Activated naive CD4-positive, alpha-beta T cell treated with anti-CD3 and anti-CD28 coated beads, Interleukin-2, amount 50 U/mL, for 72 hours (primary cell): ENCODE measurements at places on chromosomes 13 and 19. TPM values are rescaled to one million over a fixed set of nuclear protein-coding genes. Genes with fewer than 3 reads are reported as not detected.

The ALG5 gene
- total RNA-seq, result 18.6 TPM

The PSG2 gene
- total RNA-seq, result not detected

The CADM4 gene
- total RNA-seq, result 0.58 TPM

The GPR183 gene
- 55.0 TPM for total RNA-seq

The TINCR gene
- 0.82 TPM for total RNA-seq

The ATP7B gene
- 0.96 TPM for total RNA-seq

The TUBA3C gene
- not detected for total RNA-seq

The LCP1 gene
- total RNA-seq, result 1,053 TPM

- no peak for DNase-seq
Observed at GRCh38 chr19:55460670-55461258, 678 bp downstream of the ISOC2 start.

DNA sequence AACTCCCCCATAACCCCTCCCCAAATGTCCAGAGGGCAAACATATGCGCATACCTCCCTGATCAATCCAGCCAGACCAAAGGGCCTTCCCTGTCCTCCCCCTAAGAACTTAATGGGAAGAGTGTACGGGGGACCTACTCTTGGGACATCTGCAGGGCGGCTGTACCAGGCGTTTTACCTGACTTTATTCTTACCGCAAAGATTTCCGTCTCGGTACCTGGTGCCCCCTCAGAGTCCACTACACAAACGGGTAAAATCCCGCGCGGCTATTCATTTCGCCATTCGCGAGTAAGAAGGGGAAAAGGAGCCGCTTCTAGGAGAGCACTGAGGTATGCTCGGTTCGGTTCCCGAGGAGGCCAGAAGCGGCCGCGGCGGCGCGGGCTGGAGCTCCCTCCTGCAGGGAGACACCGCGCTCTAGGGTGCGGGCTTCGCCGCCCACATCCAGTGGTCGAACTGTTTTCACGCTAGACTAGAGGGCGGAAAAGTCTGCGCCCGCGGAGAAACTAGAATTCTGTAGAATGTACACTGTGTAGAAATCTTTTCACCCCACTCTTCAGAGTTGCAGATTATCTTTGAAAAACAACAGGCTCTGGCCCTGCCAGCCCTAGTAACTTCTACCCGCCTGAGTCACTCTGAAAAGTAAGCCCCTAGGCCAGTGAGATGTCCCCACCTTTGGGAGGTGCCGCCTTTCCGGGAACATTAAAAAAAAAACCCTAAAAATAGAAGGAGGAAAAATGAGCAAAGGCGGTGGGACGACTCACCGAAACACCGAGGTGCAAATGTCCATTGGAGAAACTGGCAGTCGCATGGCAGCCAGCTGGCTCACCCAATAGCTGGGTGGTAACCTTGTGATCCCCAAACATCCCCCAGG lies 3.8 kb upstream of the TSHZ3 start:
- DNase-seq, result no peak

DNA sequence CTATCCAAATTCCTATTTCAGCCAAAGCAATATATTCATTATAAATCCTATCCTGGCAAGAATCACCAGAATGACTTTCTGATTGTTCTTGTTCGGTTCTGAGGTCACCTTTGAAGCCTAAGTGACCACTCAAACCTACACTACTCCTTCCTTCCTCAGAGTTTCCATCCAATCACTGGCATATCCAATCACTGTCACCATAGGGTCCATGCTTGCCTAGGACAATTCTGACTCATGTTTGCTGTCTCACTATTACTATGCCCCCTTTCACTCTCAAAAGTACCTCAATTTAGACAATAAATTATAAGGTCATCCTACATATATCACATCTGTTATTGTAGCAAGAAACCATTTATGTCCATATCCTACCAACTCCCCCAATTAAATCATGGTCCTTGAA lies 58.9 kb downstream of the UBL3 start:
- DNase-seq, result no peak

DNA sequence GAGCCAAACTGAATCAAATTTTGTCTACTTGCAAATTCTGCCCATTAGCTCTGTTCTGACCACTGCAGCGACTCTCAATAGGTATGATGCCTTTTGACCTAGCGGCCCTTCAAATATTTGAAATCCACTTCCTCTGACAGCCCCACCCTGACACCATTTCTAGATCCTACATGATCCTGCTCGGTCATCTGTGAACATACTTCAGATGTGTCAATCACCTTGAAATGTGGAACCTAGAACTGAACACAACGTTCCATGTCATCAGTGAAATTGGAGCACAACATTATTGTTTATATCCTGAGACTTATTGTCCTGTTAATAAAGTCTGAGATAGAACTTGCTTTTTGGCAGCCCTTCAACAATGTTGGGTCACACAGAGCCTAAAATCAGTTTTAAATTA lies 98.2 kb downstream of the UBL3 start:
- DNase-seq, result no peak

DNA sequence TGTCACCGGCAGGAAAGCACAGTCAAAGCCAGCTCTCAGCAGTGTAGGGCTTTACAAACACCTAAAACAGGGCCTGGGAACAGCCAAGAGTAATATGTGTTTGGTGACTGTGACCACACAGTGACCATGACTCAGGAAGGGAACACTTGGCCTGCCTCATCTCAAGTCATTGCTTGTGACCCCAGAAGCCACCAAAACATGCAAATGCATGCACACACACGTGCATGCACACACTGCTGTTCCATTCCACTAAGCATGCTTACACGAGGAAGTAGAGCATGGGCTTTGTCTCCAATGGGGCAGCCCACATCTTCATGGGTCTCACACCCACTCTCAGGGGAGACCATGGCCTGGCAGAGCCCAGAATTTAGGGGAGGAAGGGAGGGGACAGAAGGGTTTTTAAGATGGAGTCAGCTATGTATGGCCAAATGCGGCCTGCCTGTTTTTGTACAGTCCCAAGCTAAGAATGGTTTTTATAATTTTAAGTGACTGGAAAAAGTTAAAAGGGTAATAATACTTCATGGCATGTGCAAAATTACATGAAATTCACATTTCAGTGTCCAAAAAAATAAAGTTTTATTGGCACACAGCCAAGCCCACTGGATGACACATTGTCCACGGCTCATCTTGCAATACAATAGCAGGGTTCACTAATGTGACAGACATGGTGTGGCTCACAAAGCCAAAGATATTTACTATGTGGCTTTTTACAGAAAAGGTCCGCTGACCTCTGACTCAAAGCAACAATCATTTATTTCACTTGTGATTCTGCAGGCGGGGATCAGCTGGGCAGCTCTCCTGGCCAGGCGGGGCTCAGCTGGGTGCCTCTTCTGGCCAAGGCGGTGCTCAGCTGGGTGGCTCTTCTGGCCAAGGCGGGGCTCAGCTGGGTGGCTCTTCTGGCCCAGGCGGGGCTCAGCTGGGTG lies 17.3 kb downstream of the ZFR2 start:
- no peak for DNase-seq

- peak; percentile 99 for DNase-seq
Observed at GRCh38 chr19:49640113-49640898, at the start of gene RRAS. TSS of gene RRAS (minus strand) at chr19:49640143. CDS start at chr19:49640098, 45 bp downstream.

DNA sequence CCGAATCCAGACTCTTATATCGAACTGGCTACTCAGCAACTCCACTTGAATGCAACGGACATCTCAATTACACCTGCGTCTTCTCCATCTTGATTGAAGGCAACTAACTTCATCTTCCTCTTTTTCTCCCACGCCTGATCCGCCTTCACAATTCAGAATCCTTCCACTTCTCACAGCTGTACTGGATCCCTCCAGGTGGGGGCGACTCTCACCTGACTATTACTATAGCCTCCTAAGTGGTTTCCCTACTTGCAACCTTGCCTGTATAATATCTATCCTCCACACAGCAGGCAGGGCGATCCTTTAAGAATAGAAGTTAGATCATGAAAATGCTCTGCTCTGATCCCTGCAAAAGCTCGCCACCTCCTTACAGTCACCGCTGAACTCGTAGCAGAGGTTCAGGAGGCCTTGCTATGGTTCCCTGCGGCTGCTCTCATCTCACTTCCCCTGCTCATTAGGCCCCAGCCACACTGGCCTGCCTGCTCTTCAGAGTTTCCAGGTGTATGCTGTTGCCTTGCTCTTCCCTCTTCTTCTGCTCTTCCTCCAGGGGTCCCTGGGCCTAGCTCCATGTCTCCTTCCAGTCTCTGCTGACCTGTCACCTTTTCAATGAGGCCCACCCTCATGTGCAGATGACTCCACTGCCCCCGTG lies 31.9 kb downstream of the RFXAP start:
- DNase-seq, result no peak

DNA sequence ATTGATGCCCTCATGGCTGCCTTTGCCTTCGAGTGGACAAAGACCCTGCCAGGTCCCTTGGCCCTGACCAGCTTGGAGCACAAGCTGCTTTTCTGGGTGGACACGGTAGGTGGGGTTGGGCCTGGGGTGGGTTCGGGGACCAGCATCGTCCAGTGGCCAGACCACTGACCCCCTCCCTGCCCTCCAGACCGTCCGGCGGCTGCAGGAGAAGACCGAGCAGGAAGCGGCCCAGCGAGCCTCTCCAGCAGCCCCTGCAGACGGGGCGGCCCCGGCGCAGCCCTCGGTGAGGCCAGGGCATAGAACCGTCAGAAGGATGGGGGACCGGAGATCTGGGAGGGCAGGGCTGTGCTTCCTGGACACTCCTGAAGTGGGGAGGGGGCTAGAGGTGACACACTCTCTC lies 10.6 kb downstream of the CAMSAP3 start:
- no peak for DNase-seq

DNA sequence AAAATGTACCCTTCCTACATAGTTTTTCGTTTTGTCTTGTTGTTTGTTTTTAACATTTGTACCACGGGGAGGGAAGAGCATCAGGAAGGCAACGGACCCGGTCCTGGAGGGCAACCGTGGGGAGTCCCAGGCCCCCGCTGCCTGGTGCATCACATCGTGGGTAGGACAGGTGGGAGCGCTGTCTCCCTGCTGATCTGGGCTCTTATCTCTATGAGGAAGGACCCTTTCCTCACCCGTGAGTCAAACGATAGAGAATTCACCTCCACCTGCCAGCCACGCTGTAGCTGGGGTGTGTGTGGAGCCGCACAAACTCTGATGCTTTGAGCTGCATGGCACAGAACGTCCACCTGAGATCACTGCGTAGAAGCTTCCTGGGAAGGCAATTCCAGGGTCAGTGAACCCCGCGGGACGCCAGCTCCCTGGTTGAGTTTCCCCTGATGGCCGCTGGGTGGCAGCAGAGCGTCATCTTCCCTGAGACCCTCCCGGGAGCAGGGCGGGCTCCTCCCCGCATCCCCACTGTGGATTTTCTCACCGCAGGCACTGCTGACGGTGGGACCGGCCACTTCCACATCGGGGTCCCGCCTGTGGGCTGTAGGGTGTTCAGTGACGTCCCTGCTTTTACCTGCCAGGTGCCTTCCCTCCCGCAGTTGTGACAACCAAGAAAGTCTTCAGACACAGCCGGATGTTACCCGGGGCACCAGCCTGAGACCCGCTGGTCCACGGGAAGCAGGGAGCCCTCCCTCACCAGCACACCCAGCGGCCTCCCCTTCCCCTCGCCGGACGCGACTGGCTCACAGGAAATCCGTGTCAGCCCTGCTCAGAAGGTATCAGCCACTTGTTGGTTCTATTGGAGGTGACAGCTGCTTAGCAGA lies 54.7 kb downstream of the ZNF787 start:
- DNase-seq, result peak; percentile 67

DNA sequence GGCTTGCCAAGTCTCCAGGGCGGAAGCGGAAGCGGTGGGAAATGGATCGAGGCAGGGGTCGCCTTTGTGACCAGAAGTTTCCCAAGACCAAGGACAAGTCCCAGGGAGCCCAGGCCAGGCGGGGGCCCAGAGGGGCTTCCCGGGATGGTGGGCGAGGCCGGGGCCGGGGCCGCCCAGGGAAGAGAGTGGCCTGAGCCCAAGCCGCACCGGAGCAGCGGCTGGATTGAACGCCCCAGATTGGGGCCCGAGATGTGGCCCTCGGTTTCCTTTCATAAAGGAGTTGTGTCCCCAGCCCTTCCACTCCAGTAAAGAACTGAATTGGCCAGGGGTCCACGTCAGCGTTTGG lies 548 bp upstream of the P2RY11 start:
- no peak for DNase-seq

DNA sequence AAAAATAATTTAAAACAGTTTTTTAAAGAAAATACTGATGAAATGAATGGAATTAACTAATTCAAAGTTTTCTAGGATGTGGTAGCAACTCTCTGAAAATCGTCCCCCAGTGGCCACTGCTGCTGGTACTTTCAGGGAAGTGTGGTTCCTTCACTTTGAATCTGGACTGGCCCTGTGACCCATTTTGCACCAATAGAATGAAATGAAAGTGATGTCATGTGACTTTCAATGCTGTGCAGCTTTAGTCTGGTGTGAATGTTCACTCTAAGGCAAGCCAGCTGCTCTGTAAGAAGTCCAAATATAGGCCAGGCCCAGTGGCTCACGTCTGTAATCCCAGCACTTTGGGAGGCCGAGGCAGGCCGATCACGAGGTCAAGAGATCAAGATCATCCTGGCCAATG lies 26.4 kb upstream of the HNRNPA1L2 start:
- no peak for DNase-seq

DNA sequence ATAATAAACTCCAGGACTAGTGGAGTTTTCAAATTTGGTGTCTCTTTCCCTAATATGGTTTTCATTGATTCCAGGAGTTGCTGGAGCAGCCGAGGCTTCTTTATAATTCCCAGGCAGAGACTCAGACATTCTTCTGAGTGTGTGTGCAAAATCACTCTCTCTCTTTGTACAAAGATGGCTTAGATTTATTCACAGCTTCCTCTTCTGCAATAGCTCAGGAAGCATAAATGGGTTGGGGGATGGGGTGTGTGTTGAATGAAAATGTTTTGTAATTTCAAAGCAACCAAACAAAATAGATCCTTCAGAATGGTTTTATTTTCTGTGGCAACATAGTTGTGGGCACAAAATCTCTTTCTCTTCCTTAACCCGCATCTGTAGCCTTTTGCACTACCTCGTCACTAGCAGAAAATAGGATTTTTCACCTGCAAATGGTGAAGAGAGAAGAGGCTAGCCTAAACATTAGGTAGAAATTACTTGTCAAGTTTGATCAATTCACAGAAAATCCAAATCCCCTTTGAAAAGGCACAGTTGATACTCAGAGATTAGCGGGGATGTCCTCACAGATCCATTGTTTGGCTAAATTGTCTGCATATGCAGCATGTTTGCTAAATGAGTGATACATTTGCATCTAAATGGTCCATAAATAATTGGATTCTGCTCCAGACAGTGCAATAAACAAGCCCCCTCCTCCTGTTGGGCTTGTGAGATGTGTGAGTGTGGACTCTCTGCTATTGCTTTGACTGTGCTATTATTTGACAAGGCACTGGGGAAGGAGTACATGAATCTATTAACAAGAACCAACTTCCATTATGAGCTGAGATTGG lies 66.7 kb downstream of the CBY2 start:
- no peak for DNase-seq
